Activated T-helper 17 cell treated with anti-CD3 and anti-CD28 coated beads, Interleukin-2, amount 50 U/mL, for 72 hours (primary cell): ENCODE measurements at places on chromosomes 12 and 14. TPM values are rescaled to one million over a fixed set of nuclear protein-coding genes. Genes with fewer than 3 reads are reported as not detected.
A peak's percentile ranks its signal among the peaks of the same experiment; 100 is the strongest.

- ATAC-seq, result no peak
Measured at GRCh38 chr12:33708935-33709334, 269.3 kb upstream of the SYT10 start.

DNA sequence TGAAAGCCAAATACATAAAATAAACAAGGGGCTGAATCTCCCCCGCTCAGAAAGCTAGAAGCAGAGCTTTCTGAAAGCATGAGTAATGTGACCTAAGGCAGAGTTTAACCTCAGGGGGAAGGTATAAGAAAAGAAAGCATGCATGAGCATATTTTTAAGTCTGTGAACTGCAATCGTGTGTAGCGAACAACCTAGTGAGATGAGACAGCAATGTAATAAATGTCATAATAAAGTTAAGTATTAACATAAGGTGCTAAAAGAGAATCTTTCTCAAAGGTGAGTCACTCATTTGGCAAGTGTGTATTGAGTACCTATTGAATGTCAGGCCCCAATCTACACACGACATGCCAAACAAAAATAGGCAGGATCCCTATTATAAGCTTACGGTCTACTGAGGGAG, 14.2 kb upstream of the WDR20 start:
- ATAC-seq, result no peak

- ATAC-seq, result no peak
Measured at GRCh38 chr12:75047885-75048525, 161.6 kb downstream of the KCNC2 start.

- peak; percentile 98 for ATAC-seq
Measured at GRCh38 chr14:90820958-90821357, 4.7 kb upstream of the TTC7B start.

GRCh38 chr12:130362060-130362459, 24.4 kb downstream of the PIWIL1 start:
- ATAC-seq, result no peak

DNA sequence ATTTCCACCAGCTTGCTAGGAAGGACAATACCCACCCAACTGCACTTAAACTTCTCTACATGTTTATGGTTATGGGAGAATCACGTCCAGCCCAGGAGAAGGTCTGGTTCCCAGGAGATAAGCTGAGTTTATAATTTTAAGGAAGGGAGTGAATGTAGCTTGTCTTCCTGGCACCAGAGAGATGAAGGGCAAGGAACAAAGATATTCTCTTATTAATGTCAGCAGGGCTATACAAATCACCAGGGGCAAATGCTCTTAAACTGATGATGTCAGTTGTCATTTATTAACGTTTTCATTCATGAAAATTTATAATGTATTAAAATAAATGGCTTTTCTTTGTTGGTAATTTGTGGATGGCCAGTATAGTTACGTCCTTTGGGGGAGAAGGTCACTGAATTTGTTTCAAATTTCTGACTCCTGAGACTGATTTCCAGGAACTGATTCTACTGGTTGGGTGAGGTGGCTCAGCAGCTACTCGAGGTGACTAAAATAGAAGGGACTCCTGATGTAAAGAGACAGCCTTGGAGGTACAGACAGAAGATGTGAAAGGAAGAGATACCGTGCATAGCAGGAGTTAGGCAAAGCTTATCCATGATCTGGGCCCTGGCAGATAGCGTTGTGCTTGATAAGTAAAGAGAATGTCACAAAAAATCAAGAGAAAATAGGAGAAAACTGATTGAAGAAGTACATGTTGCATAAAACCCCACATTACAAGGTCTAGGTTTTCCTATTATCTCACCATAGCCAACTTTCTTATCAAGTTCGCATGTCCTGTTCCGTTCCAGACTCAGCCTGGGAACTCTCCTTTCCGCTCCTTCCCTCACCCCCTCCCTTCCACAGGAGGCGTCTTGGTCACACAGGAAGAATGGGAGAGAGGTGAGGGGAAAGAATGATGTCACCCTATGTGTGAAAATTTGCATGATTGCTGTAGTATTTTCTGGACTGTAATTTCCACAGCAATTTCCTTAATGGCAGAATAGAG, 367.1 kb upstream of the FAR2 start:
- ATAC-seq, result no peak

- ATAC-seq, result no peak
Measured at GRCh38 chr12:113071135-113072112, 14.9 kb downstream of the DTX1 start.

DNA sequence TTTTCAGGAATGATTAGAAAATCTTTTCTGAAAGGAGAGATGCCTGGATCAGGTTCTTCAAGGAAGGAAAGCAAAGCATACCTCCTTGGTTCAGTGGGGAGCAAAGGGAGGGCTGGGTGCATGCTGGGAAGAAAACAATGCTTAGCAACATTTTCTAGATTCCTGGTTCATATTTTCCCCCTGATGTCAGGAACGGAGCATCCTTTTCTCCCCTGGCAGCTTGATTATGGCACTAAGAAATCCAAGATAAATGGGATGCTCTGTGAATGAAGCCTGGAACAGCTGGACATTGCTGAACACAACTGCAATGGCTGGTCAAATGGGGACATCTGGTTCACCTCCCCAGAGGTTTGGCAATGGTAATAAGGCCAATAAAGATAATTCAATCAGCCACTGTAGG, 50.9 kb downstream of the KCNA5 start:
- no peak for ATAC-seq

- ATAC-seq, result no peak
Measured at GRCh38 chr12:18546399-18546798, 191.4 kb downstream of the PLCZ1 start.

GRCh38 chr14:69672356-69672755, 61.0 kb downstream of the SUSD6 start:
- ATAC-seq, result no peak

DNA sequence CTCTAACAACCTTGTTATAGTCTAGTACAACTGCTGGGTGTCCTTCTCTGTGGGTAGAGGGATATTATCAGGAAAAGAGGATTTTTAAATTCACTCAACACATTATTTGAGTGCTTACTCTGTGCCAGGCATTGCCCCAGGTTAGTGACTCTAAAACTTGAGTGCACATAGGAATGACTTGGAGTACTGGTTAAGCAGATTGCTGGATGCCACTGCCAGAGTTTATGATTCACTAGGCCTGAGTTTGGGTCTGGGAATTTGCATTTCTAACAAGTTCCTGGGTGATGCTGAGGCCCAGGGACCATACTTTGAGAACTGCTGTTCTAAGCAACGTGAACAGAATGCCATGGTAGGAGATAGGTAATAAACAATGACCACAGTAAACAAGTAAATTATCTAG, 96.6 kb downstream of the CFAP54 start:
- no peak for ATAC-seq

- ATAC-seq, result no peak
Measured at GRCh38 chr12:105552056-105552455, 221.6 kb downstream of the C12orf75 start.

DNA sequence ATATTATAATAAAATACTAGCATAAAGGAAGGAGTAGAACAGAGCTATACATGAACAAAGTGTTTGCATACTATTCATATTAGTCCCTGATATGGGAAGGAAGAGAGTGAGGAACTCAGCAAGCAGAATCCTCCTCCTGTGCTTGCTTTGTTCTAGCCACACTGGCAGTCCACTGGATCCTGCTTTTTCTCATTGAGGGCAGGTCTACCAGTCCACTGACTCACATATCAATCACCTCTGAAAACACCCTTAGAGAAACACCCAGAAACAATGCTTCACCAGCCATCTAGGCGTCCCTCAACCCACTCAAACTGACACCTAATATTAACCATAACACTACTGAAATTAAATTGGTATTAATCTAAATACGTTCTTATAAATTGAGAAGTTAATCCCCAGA, 1861.7 kb upstream of the SEL1L start:
- ATAC-seq, result no peak

DNA sequence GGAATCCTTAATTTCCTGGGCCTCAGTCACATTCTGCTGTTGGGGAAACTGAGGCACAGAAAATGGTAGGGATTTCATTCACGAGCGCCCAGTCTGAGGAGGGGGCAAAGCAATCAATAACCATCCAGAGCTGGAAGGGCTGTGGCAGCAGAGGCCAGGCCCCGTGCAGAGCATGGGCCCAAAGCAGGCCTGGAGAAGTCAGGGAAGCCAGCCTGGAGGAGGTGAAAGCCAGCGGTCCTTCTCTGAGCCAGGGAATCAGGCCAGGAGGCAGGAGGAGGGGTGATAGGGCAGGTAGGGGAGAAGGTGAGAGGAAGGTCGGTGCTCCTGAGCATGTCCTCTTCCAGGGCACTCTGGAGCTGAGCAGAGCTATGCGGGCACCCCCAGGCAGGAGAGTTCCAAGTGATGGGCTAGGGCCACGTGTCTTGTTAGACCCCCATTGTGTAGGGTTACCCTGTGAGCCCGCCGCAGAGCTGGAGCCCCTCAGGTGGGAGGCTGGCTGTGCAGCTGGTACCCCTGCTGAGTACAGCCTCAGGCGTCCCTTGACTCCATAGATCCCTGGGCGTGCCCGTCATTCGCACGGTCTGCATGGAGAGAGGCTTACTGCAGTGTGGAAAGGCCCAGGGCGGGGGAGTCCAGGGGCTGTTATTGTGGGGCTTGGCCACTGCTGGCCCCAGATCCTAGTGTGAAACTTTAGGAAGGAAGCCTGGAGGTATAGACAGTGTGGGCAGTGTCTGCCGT, 4.8 kb downstream of the TNFAIP2 start:
- no peak for ATAC-seq

DNA sequence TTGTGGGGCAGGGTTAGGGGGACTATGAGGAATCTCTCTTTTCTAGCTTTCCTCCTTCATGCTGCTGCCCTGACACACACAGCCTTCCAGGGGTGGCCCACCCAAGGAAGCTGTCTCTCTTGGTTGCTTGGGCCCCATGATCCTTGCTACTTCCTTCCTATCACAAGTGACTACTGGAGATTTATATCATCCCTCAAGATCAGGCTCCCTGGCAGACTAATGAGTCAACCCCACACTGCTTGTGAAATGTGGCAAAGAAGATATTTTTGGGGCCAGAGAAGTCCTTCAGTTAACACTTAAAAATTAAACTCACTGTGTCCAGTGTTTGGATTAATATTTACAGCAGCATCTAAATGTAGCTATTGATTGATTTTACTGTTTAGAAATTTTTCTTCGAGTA, 1.5 kb downstream of the OR4E1 start:
- no peak for ATAC-seq

DNA sequence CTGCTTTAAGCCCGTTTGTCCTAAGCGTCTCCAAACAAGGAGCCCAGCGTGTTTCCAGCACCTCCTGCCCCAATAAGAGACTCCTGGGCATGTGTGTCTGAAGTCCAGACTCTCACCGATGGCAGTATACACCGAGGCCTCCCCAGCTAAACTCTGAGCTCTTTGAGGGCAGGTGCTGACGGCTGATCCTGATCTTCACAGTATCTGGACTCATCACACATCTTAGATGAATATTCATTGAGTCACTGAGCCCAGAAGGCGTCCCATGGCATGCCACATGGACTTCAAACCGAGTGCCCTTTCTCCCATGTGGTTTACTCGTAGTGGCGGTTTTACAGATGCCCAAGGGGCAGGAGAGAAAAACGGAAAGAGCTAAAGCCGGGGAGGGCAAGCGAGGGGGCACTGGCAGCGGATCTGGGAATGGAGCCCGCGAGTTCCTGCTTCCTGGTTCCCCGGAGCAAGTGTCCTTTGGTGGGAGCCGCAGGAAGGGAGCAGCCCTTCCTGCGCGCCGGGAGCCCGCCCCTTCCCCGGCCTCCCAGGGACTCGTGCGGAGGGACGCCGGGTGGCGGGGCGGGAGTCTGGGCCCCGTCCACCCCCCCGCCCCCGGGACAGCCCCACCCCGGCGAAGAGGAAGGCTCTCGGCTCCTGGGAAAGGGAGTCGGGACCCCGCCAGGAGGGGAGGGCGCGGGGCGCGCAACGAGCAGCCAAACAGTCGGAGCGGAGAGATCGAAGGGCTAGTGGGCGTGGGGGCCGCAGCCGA, 585 bp upstream of the TEAD4 start:
- peak; percentile 30 for ATAC-seq

- no peak for ATAC-seq
Measured at GRCh38 chr14:96089401-96089800, 50.2 kb downstream of the C14orf132 start.

DNA sequence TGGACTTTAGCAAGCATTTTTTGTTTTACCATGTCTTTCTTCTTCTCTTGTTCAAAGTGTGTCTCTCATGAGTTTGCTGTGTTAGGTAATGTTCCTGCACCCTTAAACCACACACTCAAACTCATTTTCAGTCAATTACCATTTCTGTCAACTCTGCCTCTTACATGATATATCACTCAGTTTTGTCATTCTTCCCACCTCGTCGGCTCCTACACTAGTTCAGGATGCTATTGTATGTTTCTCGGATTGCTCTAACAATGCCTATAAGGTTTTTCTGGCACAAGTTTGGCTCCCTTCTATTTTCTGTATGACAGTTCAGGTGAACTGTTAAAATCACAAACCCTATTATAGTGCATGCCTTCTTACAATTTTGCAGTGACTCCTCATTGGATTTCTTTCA, 260.8 kb upstream of the NAV3 start:
- ATAC-seq, result no peak

Gene ASPG
- not detected for total RNA-seq

Gene PPFIBP1
- 13.8 TPM for total RNA-seq

Gene MYF5
- total RNA-seq, result not detected

Gene LRRK2
- total RNA-seq, result 0.04 TPM

Gene LETMD1
- total RNA-seq, result 90.2 TPM

Gene TAS2R50
- total RNA-seq, result 1.7 TPM

Gene TCL1B
- total RNA-seq, result not detected

Gene ZFP36L1
- 57.7 TPM for total RNA-seq

Gene OR4N2
- not detected for total RNA-seq

Gene DEGS2
- total RNA-seq, result 0.30 TPM
